Left lobe of liver (tissue), 2 donors: ENCODE measurements at places on chromosomes 5 and 9. TPM values are rescaled to one million over a fixed set of nuclear protein-coding genes. Genes with fewer than 3 reads are reported as not detected.

GRCh38 chr5:22076586-22076985 is 776.6 kb downstream of the CDH12 start:
- DNase-seq, result no peak

DNA sequence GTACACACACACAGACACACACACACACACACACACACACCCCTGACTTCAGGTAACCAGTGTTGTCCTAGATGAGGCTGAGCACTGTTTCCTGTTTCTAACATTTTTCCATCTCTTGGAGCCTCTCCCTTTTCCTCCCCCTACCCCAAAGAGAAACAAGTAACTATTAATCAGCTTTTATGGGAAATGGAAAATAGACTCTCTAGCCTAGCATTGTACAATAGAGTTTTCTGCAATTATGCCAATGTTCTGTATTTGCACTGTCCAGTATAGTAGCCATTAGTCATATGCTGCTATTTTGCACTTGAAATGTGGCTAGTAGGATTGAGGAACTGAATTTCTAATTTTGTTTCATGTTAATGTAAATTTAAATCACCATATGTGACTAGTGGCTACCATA is 33.1 kb downstream of the RAB3C start:
- DNase-seq, result no peak

- DNase-seq, result no peak
Observed at GRCh38 chr9:26949637-26950069, 2.6 kb upstream of the PLAA start.

DNA sequence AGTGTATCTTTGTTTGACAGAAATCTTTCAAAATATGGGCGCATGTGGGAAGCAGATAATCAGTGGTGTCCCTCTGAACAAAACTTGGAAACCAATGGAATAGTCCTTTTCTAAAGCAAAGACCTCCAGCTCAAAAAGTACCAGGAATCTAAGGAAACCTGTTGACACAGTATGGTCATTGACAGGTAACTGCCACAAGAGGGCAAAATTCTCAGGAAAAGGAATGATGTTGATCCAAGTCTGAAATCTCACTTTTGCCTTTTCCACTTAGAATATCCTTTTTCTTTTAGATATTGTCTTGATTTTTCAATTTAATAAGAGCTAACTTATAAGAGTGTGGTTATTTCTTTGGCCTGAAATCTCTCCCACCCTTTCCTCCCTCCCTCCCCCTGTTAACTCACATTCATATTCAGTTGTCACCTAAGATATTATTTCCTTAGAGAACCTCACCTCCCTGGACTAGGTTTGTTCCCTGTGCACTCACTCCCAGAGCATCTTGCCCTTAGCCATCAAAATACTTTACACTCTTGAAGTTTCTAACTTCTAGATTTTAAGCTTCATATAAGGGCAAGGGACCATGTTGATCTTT is 59.0 kb upstream of the BARX1 start:
- no peak for DNase-seq

- DNase-seq, result peak; percentile 62
Observed at GRCh38 chr9:69421908-69422801, 97.1 kb downstream of the ENTREP1 start.

Gene FGF1
- 0.25 TPM for total RNA-seq
